Fibroblast of skin of right quadriceps (primary cell): ENCODE measurements at places on chromosomes 16 and 17.

- no peak for DNase-seq
Observed at GRCh38 chr16:8885674-8886592, 3.8 kb downstream of the LITAFD start.

- DNase-seq = no peak
Observed at GRCh38 chr17:18233803-18234518, 8.5 kb downstream of the LLGL1 start.

DNA sequence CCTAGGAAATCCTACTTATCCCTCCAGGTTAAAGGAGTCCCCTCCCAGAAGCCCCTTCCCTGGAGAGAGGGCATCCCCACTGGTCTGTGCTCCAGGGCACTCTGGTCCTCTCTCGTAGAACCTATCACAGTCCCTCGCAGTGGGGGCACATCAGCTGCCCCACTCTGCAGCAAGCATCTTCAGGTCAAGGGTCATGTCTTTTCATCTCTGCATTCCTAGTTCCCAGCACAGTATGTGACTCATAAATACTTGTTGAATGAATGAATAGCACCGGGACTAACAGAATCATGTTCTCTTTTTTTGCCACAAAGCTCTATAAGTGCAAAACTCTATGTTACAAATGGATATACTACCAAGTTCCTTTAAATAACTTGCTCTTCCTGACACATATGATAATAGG is 36.0 kb downstream of the RNF157 start:
- peak; percentile 79 for DNase-seq

- no peak for DNase-seq
Observed at GRCh38 chr17:81329927-81330883, 35.1 kb upstream of the SLC38A10 start.

- DNase-seq = no peak
Observed at GRCh38 chr16:57190136-57190535, 4.0 kb downstream of the RSPRY1 start.

DNA sequence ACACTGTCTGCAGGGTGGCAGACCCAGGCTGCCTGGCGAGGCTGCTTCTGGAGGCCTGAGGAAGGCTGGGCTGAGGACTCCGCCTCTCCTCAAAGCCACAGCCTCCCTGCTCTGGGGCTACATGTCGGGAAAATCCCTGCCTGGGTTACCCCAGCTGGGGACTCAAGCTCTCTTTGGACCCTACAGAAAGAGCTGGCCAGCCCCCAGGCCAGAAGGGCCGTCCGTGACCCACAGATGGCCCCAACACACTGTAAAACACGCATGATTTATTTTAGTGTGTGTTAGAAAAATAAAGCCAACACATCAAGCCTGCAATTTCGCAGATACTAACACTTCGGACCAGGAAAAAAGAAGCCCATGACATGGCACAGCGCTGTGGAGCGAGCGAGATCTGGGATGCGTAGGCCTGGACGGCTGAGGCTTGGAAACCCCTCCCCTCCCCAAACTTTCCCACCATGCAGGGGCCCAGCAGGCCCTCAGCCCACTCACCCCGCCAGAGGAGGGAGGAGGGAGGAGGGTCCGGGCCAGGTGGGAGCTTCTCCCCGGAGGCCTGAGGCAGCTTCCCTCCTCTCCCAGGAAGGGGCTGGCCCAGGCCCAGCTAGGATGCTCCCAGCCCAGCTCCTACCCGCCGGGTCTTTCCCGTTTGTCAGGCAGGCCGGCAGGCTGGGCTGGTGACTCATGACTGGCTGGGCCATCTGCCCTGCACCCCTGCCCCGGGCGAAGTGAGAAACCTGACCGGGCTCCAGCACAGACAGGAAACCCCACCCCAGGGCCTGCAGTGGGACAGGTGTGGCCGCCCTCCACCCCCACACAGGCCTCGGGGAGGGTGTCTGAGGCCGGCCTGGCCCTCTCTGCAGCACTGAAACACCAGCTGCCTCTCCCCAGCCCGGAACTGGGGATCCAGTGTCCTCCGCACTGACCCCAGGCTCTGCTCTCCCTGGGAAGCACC is 34.1 kb upstream of the SLC38A10 start:
- DNase-seq = peak; percentile 80

GRCh38 chr16:11570258-11570657 is 16.5 kb downstream of the LITAF start:
- DNase-seq = no peak

GRCh38 chr17:58533616-58534188 is 19.3 kb upstream of the MTMR4 start:
- no peak for DNase-seq

DNA sequence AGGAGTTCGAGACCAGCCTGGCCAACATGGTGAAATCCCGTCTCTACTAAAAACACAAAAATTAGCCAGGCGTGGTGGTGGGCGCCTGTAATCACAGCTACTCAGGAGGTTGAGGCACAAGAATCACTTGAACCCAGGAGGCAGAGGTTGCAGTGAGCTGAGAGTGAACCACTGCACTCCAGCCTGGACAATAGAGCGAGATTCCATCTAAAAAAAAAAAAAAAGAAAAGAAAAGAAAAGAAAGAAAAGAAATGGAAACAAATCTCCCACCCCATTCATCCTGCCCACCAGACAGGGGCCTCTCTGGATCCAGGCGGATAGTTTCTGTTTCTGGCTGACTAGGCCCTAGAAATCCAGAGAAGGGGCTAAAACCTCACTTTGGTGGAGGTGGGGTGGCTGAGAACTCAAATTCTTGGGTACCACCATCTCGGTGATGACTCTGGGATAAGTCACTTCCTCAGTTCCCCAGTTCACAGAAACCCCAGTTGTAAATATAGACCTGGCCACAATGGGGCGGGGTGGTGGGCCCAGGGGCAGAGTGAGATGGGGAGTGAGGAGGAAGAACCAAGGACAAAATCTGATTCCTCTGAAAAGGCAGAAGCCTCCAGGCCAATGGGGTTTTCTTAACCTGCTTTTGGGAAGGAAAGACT is 22.2 kb downstream of the SOCS1 start:
- no peak for DNase-seq

- no peak for DNase-seq
Observed at GRCh38 chr17:56020369-56020768, 132.9 kb upstream of the ANKFN1 start.

GRCh38 chr17:68205808-68206720 is 41.8 kb upstream of the AMZ2 start:
- DNase-seq = no peak

- no peak for DNase-seq
Observed at GRCh38 chr17:47620503-47621245, 29.0 kb upstream of the KPNB1 start.

GRCh38 chr17:58176200-58176599 is 9.4 kb downstream of the OR4D2 start:
- DNase-seq = no peak

GRCh38 chr17:36514856-36515255 is 19.8 kb downstream of the MYO19 start:
- no peak for DNase-seq

DNA sequence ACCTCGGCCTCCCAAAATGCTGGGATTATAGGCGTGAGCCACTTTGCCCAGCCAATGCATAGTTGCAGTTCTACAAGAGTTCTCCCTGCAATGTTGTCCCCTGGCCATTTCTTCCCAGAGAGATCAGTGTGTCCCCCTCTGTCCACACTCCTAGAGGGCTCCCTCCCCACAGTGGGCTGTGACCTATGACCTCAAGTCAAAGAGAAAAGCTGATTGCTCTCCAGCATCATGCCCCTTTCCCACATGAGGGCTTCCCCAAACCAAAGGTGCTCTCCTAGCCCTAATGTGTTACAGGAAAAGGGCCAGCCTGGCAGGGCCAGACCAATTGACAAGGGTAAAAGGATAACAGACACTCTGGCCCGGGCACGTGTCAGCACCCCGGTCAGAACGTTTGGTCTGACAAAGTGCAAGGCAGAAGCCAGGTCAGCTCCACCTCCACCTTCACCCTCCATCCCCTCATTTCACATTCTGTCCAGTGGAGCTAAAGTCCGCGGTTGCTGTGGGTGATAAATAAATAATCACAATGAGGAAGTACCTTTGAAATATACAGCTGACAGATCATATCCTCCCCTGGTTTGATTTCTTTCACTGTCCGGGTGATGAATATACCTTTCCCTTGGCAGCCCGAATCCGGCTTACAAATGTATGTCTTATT is 17.8 kb downstream of the TTLL6 start:
- no peak for DNase-seq

GRCh38 chr16:85285681-85286065 is 173.4 kb upstream of the CIBAR2 start:
- DNase-seq = peak; percentile 16

GRCh38 chr17:15442311-15443180 is 24.9 kb downstream of the CDRT4 start:
- no peak for DNase-seq

- DNase-seq = no peak
Observed at GRCh38 chr16:28100810-28101532, 37.5 kb upstream of the GSG1L start.

DNA sequence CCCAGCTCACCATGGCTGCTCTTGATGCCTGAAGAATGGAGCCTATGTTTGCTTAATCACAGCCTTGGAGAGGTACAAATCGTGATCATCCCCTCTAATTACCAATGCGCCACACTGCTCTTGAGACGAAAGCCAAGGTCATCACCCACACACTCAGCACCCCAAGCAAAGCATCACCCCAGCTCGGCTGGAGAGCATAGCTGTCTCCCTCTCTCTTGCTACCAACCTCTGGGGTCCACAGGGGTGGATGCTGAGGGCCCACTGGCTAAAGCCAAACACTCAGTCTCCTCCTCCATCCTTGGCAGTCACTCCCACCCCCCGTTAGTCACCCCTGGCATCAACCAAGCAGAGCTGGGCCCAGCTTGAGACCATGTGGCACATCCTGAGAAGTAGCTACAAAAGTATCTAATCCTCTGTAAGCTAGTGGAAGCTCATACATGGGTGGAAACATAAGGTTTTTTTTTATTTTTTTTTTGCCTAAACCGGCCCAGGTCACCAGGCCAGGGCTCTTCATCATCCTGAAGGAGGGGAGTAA is 44.8 kb downstream of the PIMREG start:
- no peak for DNase-seq

- no peak for DNase-seq
Observed at GRCh38 chr17:80372456-80372855, 42.5 kb upstream of the ENDOV start.

DNA sequence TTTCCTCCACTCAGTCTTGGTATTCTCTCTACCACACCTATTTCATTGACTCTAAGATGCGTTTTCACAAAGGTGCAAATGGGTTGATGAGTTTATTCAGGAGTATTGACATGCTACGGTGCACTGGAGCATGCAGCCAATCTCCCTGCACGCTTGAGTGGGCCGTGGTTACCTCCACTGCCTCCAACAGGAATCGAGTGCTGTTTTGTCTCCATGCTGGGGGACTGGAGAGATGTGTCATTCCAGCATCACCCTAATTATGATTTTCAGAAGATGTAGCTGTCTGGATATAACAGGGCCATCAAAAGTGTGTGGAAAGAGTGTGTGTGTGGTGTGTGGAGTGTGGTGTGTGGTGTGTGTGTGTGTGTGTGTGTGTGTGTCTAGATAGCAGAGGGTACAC is 351.6 kb upstream of the ZFHX3 start:
- DNase-seq = no peak

- peak; percentile 87 for DNase-seq
Observed at GRCh38 chr17:31570951-31571892, 179.7 kb downstream of the RAB11FIP4 start.

GRCh38 chr16:1194665-1195392 is 30.2 kb downstream of the TPSG1 start:
- DNase-seq = no peak

DNA sequence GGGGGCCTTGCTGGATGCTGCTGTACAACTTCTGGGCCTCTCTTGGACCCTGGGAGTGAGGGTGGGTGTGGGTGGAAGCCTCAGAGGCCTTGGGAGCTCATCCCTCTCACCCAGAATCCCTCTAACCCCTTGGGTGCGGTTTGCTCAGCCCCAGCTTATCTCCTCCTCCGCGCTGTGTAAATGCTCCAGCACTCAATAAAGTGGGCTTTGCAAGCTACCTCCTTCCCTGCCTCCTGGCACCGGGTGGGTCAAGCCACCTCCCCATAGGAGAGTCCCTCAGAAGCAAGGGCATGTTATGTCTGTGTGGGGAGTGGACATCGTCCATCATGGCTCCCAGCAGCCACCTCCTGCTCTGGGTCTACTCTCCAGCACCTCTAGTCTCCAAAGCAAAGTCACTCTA is 28.4 kb downstream of the CDIP1 start:
- DNase-seq = no peak

GRCh38 chr16:73071131-73071940 is 23.4 kb upstream of the ZFHX3 start:
- DNase-seq = no peak

DNA sequence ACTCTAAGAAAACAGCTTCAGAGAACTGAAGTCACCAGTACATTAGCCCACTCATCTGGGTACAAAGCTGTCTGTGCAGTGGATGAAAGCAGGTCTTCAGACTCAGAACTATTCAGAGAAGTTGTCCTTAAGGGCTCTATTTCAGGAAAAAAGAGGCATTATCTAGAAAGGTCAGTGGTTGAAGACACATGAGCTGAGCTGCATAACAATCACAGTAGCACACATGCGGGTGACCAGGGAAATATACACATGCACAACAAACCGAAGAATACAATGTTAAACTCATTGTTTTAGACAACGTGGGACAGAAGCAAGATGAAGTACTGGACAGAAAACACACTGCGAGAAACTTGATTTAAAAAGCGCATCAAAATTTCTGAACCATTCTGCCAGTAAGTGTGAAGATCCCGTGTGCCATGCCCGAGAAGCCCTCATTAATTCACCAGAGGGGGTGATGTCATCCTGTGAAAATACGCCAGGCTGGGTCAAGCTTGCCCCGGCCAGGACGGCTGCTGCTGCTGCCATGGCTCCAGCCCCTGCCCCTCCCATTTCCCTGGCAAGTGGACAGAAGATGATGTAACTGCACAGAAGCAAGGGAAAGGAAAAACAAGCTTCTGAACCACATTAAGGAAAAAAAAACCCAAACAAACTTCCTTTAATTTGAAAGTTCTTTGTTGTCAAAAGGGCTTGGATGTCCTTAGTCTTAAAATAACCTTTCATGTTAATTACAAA is 10.1 kb downstream of the DYNC1LI2 start:
- DNase-seq = peak; percentile 78

GRCh38 chr16:77556201-77556873 is 121.5 kb upstream of the ADAMTS18 start:
- DNase-seq = peak; percentile 46

DNA sequence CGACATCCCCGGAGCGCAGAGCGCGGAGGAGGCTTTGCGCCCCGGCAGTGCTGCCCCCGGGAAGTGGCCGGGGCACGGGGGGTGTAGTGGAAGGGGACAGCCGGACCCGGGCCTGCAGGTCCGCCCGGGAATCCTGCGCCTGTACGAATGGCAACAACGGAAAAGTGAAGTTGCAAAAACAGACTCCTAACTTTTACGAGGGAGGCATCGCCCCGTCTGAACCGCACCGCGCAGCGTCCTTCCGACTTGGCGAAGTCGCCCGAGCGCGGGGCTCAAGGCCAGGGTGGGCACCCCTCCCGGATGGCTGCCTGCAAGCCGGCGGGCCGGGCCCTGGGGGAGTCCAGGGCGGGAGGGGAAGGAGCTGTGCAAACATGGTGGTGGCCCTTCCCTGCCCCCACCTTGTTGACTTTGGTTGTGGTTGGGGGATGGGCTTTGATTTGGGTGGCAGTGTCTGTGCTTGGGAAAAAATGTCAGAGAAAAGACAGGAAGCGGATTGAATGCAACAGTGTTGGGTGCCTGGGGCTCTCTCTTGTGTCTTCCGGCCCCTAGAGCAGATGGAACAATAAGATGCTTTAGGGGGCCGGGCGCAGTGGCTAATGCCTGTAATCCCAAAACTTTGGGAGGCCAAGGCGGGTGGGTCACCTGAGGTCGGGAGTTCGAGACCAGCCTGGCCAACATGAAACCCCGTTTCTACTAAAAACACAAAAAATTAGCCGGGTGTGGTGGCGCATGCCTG is 675 bp downstream of the RNF213 start:
- DNase-seq = peak; percentile 69
